NT2/D1 (cell line): ENCODE measurements at places on chromosomes 7 and 10.
A peak's percentile ranks its signal among the peaks of the same experiment; 100 is the strongest.

DNA sequence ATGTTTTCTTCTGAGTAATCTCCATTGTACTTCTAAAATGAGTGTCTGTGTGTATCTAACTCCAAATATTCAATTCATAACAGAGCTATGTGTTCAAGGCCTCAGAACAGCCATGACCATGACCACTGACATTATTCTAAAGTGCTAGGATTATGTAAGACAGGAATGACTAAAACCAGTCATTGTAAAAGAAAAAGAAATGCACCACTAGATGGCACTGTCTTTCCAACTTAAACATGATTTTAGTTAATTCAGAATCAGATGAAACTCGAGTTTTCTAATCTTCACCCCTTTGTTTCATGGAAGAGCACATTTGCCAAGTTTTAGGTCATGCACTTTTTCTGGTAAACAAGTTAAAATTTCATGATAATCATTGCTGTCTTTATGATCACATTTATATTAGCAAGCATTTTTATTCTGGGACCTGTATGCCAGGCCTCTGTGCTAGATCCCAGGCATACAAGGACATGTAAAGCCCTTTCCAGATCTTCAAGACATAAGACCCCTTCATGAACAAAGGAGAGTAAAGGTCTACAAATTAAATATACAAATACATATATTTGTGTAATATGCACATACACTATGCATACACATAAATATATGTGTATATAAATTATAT lies 26.1 kb upstream of the RSU1 start:
- peak; percentile 27 for DNase-seq

DNA sequence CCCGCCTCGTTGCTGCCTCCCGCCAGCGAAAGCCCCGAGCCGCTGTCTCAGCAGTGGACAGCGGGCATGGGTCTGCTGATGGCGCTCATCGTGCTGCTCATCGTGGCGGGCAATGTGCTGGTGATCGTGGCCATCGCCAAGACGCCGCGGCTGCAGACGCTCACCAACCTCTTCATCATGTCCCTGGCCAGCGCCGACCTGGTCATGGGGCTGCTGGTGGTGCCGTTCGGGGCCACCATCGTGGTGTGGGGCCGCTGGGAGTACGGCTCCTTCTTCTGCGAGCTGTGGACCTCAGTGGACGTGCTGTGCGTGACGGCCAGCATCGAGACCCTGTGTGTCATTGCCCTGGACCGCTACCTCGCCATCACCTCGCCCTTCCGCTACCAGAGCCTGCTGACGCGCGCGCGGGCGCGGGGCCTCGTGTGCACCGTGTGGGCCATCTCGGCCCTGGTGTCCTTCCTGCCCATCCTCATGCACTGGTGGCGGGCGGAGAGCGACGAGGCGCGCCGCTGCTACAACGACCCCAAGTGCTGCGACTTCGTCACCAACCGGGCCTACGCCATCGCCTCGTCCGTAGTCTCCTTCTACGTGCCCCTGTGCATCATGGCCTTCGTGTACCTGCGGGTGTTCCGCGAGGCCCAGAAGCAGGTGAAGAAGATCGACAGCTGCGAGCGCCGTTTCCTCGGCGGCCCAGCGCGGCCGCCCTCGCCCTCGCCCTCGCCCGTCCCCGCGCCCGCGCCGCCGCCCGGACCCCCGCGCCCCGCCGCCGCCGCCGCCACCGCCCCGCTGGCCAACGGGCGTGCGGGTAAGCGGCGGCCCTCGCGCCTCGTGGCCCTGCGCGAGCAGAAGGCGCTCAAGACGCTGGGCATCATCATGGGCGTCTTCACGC lies 825 bp downstream of the ADRB1 start:
- no peak for DNase-seq

- no peak for DNase-seq
Observed at GRCh38 chr10:110457851-110458250, 39.9 kb upstream of the DUSP5 start.

DNA sequence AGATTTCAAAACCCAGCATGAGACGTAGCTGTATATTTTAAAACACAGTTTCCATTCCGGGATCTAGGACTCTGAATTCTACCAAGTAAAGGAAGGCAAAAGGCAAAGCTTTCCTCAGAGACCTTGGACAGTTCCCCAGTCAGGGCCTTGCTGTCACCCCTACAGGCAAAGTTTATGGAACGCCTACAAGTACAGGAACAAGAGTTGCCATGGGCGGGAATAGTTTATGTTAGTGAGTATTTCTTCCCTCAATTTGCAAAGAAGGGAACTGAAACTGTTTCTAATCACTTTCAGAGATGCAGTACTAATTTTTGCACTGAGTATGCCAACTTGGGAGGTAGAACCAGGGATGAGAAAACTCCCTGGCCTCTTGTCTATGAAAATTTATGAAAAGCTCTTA lies 68.2 kb upstream of the LRGUK start:
- DNase-seq = no peak

DNA sequence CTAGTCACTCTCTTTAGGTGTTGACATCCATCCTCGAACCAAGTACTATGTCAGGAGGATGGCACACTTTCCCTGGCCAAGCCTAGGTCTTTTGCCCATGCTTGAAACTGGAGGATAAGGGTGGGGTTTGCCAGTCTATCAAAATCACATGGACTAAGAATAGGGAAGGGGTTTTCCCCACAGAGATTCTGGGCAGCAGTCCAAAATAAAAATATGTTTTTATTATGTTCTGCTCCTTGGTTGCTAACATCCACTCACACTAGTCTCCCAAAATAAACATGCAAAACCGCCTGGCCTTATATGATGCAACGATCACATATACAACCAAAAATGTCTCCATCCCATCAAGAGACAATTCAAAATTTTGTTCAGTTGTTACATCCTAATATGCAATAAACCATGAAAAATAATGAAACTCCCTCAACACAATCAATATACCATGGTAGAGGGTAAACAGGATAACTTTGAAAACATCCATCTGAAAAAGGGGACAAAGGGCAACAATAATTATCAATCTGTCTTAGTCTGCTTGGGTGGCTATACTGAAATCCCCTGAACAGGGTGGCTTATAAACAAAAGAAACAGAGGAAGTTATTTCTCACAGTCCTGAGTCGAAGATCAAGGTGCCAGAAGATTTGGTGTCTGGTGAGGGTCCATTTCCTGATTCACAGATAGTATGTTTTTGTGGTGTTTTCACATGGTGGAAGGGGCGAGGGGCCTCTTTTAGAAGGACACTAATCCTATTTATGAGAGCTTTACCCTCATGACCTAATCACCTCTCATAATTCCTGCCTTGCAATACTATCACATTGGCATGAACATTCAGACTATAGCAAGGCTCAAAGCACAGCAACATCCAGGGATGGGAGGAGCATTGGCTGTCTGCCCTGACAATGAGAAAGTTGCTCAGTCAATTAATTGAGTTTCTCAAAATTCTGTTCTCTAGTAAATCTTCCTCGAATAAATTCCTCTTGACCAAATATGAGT lies 159.3 kb downstream of the ETV1 start:
- DNase-seq = no peak

DNA sequence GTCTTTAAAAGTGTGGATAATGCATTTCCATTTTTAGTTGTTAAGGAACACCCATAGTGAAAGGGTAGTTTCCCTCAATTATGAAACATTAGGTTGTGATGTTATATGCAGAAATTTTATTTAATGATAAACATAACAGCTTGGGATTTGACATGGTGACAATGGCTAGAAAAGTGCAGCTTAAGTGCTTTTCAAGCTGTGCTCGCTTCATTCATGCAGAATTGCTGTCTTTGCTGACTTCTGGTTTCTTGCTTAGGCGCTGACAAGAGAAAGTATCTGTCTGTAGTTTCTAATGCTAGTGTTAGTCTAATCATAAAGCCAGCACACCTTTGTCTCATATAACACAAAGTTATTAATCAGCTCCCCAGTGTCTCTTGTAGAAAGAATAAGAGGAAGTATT lies 170.0 kb downstream of the ARL5B start:
- no peak for DNase-seq

DNA sequence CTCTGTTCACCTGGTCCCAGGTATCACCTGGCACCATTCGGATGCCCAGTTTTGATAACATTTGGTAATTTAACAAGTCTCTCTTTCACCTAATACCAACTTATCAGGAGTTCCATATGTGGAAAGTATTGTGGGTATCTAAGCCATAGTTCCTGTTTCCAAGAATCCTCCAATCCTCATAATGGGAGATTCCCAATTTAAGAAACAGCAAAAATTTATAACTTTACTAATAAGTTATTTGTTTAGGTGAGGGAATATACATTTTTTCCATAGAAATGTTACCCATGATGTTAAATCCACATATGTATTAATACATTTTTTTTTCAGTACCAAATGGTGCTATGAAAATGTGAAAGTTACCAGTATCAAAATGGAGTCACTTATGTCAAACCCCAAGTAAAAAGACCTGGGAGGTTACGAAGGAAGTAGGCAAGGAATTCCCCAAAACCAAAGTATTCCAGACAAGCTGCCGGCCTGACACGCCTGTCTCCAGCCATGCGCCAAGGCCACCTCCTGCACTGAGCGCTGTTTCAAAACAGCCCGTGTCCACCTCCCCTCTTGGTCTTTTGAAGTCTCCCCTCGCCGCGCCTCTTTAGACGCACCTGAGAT lies 44.8 kb downstream of the PRKCQ start:
- no peak for DNase-seq

DNA sequence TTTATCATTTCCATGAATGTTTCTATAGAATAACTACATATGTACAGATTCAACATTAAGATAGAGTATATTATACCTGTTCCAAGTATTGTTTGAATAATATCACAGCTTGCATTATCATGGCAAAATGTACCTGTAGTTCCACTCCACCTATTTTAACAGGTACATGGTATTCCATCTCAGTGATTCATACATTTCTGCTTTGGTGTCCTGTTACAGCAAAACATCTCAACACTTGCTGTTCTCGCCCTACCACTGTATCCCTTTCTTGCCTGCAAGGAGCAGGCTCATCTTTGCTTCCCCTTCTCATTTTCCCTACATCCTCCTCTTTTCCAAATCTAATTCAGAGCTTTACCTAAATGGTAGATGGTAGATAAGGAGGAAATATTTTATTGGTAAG lies 27.1 kb upstream of the SGCE start:
- DNase-seq = no peak

- DNase-seq = no peak
Observed at GRCh38 chr7:82506208-82506607, 62.6 kb upstream of the CACNA2D1 start.

DNA sequence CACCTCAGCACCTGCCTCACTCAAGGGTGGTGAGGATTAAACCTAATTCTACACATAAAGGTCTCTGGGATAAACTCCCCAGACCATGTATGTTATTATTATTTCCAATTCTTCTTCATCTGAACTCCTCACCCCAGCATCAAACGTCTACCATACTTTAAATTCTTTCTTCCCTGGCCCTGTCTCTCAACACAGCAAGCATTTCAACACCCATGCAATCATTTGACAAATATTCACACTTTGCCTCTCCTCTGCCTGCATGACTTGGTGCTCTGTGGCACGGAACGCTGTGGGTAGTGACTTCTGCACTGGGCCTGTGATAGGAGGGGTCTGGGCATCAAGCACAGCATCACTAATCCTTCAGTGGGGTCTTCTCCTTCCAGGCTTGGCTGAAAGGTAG lies 490.8 kb downstream of the TNS3 start:
- DNase-seq = no peak

- DNase-seq = no peak
Observed at GRCh38 chr7:593324-594115, 73.9 kb upstream of the PDGFA start.

- no peak for DNase-seq
Observed at GRCh38 chr10:103192089-103192450, 1.0 kb downstream of the NT5C2 start.

GRCh38 chr7:37541810-37542443 lies 93.3 kb upstream of the ELMO1 start:
- DNase-seq = no peak
